HEK293T (cell line): ENCODE measurements at places on chromosomes 5 and 9.

GRCh38 chr9:977838-978830 lies 1.7 kb downstream of the DMRT3 start:
- DNase-seq = no peak

DNA sequence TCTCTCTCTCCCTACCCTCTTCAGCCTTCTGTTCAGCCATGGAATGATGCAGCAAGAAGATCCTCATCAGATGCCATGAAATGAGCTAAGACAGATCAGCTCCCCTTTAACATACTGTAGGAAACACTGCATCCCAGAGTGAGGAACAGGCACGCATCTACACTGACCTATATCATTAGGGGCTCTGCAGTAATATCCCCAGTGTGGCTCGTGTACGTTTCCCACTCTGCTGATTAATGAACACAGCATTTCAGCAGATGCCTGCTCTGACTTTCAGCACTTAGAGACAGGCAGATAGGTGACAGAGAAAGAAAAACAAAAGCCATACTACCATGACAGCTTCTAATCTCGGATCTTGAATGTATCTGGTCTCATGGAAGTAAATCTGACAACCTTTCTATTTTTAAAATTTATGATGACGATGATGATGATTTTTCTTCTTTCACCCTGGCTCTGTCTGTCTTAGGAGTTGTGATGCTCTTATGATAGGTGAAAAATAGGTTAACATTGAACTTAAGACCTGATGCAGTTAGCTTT lies 750.3 kb downstream of the CDH12 start:
- DNase-seq = no peak

- no peak for DNase-seq
Observed at GRCh38 chr5:55440188-55440646, 94.5 kb downstream of the PLPP1 start.

- no peak for DNase-seq
Observed at GRCh38 chr5:161691911-161692310, 6.4 kb downstream of the GABRA6 start.

- DNase-seq = no peak
Observed at GRCh38 chr9:34512131-34513078, 10.4 kb downstream of the ENHO start.

DNA sequence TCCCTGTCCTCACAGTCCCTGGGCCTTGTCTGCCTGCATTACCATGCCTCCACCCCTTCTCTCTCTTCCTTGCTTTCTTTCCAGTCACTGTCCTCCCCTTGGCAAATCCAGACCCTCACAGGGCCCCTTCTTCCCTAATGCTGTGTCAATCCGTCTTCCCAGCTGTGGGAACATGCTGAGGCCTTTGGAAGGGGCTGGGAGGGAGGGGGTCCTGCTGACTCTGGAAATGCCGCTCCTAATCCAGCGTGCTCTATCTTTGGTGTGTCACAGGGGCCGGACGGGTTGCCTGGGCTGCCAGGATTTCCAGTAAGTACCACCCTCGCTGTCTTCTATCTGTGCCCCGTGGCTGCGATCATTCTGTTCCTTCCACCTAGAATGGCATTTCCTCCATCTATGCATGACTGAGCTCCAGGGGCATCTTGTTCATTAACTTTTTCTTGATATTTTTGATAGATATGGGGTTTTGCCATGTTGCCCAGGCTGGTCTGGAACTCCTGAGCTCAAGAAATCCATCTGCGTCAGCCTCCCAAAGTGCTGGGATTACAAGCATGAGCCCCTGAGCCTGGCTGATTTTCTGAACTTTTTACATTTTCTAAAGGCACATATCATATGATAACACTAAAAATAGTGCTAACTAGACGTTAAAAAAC lies 64.5 kb upstream of the TGFBR1 start:
- no peak for DNase-seq

GRCh38 chr5:112068593-112068992 lies 311.6 kb upstream of the NREP start:
- DNase-seq = no peak

DNA sequence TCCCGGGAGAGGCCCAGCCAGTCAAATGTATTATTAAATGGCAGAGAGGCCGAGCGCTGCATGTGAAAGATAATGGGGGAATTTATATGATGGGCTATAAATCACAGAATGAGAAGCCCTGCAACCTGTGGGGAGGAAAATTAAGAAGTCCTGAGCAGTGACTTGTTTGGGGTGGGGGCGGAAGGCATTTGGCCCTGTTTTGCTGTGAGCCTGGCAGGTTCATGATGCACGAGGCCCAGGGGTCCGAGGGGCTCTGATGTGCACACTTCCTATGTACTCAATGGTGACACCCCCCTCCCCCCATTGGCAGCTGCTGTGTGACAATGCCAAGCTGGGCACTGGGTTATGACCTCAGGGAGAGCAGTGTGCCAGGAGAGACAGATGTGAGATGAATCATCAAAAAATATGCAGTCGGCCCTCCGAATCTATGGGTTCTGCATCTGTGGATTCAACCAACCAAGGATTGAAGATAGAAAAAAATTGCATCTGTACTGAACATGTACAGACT lies 13.7 kb upstream of the DAB2IP start:
- DNase-seq = no peak

DNA sequence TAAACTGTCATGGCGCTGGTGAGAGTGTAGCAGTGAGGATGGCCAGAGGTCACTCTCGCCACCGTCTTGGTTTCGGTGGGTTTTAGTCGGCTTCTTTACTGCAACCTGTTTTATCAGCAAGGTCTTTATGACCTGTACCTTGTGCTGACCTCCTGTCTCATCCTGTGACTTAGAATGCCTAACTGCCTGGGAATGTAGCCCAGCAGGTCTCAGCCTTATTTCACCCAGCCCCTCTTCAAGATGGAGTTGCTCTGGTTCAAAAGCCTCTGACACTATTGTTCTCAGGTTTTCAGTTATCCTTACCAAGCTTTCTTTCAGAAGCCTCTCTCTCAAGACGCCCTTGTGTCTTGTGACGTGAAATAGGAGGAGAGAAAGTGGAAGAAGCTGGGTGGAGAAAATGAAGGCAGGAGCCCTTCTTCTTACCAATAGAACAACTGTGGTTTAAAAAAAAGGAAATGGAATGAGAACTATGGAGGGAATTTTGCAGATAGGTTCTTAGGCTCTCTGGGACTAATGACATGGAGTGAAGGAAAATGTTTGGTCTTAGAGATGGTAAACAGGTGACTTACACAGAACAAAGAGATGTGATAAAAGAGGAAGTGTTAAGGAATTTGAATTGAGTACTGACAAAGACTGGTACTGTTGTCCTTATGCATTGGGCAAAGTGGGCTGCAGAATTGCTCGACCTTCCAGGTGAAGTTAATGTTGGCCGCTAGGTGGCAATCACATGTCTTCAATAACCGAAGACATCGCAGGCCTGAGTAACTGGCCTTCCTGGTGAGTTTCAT lies 133.3 kb upstream of the RAI14 start:
- DNase-seq = peak; percentile 76

- DNase-seq = no peak
Observed at GRCh38 chr9:98532574-98532973, 176.2 kb downstream of the GABBR2 start.

- no peak for DNase-seq
Observed at GRCh38 chr9:78746010-78746409, 449.1 kb downstream of the PSAT1 start.

- DNase-seq = no peak
Observed at GRCh38 chr5:168364151-168364661, 72.8 kb downstream of the WWC1 start.

GRCh38 chr5:118378959-118379358 lies 609.4 kb downstream of the DTWD2 start:
- no peak for DNase-seq

- no peak for DNase-seq
Observed at GRCh38 chr5:60529001-60529400, 171.0 kb downstream of the DEPDC1B start.

DNA sequence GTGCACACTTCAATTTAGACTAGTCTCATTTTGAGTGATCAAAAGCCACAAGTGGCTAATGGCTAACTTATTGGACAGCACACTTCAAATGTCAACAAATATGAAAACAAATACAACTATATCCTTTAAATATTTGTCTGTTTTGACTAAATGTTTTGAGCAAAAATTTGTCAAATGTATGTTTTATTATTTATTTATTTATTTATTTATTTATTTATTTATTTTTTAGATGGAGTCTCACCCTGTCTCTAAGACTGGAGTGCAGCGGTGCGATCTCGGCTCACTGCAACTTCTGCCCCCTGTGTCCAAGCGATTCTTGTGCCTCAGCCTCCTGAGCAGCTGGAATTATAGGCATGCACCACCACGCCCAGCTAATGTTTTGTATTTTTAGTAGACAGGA lies 1392.1 kb upstream of the WWC1 start:
- DNase-seq = no peak

DNA sequence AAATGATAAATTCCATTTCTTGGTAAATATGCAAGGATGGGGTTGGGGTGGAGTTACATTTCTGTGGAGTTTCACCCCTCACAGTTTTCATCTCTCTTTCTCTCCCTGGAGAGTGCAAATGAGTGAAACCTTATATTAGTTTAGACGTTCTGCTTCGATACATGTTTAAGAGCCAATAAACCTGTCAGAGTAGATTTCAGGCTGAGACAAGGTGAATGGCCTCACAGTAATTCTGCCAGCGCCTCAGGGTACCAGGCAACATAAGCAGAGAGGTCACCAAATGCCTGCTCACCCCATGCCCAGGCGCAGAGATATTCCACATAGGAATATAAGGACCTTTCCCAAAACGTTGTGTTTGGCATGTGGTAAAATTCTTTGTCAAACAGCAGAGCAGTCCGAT lies 154.9 kb upstream of the VLDLR start:
- peak; percentile 18 for DNase-seq

DNA sequence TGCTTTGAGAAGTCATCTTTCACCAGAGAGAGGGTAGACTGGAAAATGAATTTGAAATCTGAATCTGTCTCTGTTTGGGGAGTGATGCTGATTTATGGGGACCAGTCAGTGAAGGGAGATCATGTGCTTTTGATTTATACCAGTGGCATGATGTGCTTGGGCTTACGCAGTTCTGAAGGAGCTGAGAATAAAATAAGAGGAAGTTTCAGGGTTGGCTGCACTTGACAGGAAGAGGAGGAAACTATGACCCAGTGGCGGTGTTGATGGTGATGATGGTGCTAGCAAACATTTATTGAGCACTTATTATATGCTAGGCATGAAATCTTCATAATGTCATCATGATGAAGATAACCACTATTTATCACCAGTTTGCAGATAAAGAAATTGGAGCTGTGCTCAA lies 136.4 kb upstream of the GLRA1 start:
- DNase-seq = no peak

DNA sequence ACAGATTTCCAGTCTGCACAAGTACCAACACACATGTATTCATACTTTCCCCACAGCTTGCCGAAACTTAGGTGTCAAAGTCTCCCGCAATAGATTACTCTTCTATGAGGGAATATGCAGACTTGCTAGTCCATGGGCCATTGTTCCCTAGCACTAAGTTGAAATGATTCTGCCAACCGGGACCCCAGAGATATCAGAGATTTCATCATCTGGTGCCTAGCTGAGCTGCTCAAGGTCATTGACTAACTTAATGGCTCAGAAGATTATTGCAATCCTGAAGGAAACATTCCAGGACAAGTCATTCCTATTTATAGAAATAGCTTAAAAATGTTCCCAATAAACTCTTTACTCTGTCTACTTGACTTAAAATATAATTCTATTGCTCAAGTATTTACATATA lies 202.6 kb downstream of the PIK3R1 start:
- DNase-seq = no peak

- no peak for DNase-seq
Observed at GRCh38 chr5:17461793-17462192, 36.2 kb upstream of the TAF11L2 start.

DNA sequence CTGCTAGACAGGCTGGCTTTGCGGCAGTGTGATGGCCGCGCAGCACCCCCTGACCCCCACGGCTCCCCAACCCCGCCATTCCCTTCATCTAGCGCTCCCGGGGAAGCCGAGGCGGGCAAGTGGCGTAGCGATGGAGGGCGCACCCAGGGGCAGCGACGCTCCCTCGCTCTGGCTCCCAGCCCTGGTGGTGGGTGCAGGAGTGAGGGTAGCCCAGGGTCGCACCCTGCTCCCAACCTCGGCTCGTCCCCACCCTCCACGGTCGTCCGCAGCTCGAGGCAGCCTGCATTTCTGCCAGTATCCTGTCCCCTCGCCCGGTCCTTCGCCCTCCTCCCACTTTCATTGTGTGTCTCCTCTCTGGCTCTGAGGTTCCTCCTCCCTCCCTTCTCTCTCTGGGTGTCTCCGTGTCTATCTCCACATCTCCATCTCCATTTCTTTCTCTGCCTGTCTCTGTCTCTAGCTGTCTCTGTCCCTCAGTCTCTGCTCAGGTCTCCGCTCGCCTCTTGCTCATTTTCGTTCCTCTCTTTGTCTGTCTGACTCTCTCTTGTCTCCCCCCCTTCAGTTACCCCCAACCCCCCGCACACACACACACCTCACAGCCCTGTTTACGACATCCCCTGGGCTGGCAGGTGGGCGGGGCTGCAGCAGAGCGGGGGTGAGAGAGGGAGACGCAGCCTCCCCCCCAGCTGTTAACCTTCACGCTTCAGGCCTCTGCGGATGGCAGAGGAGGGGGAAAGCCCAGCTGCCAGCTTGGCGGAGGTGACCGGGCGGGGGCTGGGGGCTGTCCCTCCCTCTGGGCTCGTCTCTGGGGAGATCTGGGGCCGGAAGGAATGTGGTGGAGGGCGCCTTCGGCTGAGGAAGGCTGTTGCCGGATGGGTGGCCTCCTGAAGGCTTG lies 48.7 kb upstream of the PSD2 start:
- DNase-seq = no peak

- no peak for DNase-seq
Observed at GRCh38 chr9:79565245-79565644, 6.5 kb upstream of the TLE4 start.

DNA sequence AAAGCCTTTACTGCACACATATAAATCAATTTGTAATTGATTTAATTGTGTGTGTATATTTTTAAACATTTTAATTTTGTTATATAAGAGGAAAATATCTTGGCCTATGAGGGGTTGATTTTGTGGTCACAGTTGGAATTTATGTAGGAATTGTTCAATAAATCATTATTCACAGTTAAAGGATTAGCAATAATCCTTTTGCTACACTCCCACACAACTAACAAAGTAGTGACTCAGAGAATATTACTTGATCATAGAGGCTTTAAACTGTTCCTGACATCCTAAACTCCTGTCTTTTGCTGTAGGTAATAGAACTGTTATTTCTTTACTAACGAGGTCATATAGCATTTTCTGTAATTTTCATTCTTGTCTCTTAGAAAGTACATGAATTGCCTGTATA lies 95.5 kb downstream of the ZCCHC7 start:
- DNase-seq = no peak

- DNase-seq = no peak
Observed at GRCh38 chr5:141821430-141821925, 56.7 kb downstream of the PCDH1 start.
